ENCODE measurements at places on chromosomes 11 and 22. TPM values are rescaled to one million over a fixed set of nuclear protein-coding genes. Genes with fewer than 3 reads are reported as not detected.

- no peak for DNase-seq
These were observed 5.2 kb upstream of the MB start for GRCh38 chr22:35622191-35622913.

GRCh38 chr22:25419247-25420113 is 145.0 kb upstream of the GRK3 start:
- DNase-seq, result no peak

Gene NCF4
- 2.5 TPM for total RNA-seq

DNA sequence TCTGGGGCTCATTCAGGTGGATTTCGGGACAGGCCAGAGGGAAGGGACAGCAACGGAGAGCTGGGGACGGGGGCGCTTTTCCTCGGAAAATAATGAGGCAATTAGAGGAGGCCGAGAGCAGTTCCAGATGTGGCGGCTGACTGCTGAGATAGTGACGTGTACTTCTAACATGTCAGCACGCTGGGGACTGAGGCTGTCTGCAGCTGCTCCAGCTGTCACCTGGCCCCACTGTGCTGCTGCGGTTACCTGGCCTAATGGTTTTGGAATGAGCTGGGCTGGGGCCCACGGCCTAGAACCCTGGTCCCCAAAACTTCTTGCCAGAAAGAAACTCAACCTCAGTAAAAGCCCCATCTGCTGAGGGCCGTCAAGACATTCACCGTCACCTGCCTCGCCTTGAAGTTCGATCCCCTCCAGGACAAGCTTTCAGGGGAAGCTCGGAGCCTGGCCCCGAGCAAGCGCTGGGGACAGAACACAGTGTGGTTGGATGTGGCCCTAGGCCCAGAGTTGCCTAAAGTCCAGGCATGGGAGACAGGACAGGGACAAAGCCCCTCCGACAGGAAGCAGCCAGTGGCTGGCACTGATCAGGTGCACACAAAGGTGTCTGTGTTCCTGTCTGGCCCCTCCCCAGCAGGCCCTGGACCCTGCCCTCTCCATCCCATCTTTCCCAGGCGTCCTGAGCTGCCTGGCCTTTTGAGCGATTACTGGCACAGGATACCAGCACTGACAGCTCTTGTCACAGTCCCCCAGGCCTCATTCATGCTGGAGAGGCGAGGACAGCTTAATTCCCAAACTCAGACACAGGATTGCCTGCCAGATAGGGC is 22.1 kb downstream of the RPUSD4 start:
- no peak for DNase-seq

Gene TRIM51
- not detected for total RNA-seq

DNA sequence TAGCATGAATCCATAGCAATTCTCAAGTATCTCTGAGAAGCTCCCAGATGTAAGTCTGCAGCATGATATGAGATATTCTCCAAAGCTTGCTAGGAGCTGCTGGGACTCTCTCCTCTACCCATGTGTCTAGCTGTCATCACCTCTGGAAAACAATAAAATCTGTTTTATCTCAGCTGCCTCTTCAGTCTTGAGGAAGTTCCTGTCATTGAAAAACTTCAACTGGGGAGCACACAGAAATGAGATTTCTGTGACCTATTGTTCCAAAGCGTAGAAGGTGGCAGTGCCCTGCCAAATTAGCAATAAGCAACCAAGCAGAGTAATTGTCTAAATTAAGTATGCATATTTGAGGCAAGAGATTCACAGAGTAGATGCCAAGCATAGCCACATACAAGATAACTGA is 1380.6 kb upstream of the RAG2 start:
- no peak for DNase-seq

Gene SLC17A6
- 21.2 TPM for total RNA-seq

DNA sequence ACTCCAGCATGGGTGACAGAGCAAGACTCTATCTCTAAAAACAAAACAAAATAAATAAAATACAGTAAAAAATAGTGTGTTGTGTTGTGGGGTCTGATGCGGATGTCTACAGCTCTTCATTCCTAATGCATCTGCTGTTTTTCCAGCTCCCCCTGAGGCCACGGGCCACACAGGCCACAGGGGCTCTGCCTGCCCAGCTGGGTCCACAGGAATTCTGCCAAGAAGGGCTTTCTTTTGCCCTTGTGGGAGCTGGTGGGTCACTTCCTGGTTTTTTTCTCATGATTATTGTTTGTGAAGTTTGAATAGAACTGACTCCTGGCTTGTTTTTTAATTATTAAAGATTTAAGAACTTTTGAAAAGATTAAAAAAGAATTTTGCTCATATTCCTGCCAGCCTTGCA is 67.4 kb upstream of the CLDN5 start:
- DNase-seq, result no peak

GRCh38 chr11:30422447-30423278 is 99.8 kb downstream of the ARL14EP start:
- DNase-seq, result no peak

DNA sequence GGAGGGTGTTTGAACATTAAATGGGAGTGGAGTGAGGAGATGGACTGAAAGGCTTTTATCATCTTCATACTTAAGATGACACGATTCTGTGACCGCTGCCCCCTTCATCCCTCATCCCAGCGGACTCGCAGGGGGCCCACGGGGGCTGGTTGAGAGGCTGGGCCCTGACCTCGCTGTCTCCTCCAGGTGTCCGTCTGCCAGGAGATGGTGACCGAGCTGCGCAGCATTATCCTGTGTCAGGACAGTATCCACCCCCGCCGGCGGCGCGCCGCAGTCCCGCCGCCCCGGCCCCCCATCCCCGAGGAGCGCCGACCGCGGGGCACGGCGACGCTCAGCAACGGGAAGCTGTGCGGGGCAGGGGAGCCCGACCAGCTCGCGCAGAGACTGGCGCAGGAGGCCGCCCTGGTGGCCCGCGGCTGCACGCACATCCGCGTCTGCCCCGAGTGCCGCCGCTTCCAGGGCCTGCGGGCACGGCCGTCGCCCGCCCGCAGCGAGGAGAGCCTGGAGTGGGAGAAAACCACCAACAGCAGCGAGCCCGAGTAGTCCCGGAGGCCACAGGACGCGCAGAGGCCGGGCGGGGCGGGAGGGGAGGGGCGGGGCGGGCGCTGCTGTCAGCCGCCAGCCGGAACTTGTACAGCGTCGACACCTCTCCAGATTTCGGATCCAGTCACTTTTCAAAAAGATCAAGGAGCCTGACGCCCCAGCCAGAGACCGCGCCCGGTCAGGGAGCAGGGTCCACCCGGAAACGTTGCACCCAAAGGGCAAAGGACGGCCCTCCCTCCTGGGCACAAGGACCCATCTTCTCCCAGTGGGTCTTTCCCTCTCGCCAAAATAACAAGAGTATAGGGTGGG is 38.0 kb upstream of the TBCEL start:
- DNase-seq, result peak; percentile 5

- no peak for DNase-seq
These were observed 51.1 kb downstream of the WNT7B start for GRCh38 chr22:45925811-45926351.

GRCh38 chr11:133047771-133048115 is 484.6 kb downstream of the OPCML start:
- no peak for DNase-seq

GRCh38 chr11:103529181-103529684 is 420.0 kb downstream of the DYNC2H1 start:
- DNase-seq, result no peak

Measured in occipital lobe (tissue), 3 donors.